Stimulated activated CD8-positive, alpha-beta memory T cell treated with anti-CD3 and anti-CD28 coated beads, Interleukin-4, amount 100 ng/mL, for 4 hours (primary cell): ENCODE measurements at places on chromosomes 12 and 14.

DNA sequence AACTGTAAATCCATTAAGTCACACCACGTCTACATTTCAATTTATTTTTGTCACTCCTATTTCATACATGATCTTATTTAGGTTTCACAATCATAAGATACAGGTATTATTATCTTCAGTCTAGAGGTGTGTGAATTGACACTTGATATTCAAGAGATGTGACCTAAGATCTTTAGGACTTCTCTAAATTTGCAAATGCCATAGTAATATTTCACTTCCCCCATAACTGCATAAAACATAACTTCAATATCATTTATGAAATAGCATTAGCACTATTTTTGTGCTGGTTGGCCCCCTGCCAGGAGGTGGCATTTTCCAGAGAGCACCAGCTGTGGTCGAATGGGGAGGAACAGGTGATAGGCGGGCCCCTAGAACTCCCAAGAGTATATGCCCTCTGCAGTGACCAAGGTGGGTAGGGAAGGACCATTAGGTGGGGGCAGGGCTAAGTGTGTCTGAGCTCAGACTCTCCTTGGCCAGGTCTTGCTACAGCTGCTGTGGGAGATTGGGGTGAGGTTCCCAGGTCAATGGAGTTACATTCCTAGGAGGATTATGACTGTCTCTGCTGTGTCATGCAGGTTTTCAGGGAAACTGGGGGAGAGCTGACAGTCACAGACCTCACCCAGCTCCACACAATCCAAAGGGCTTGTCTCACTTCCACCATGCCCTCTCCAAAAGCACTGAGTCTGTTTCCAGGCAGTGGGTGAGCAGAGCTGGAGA is 49.2 kb upstream of the ERGIC2 start:
- no peak for DNase-seq

- DNase-seq, result no peak
Observed at GRCh38 chr12:60539592-60539991, 943.8 kb downstream of the SLC16A7 start.

DNA sequence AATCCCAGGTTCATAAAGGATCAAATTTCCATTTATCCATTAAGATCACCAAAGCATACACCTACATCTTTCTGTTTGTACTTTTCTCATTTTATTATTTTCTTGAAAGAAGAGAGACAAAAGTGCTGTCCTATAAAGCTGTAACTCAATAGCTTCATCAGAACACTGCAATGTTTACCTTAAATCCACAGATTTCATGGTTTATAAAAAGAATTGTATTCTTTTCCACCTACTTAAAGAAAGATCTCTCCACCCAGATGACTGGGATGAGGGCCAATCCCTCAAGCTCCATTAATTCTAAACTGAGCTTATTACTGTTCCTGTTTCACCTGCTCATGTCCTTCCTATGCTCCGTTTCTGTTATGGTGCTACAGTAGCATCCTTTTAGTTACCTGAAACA is 470.6 kb downstream of the BCAT1 start:
- no peak for DNase-seq

DNA sequence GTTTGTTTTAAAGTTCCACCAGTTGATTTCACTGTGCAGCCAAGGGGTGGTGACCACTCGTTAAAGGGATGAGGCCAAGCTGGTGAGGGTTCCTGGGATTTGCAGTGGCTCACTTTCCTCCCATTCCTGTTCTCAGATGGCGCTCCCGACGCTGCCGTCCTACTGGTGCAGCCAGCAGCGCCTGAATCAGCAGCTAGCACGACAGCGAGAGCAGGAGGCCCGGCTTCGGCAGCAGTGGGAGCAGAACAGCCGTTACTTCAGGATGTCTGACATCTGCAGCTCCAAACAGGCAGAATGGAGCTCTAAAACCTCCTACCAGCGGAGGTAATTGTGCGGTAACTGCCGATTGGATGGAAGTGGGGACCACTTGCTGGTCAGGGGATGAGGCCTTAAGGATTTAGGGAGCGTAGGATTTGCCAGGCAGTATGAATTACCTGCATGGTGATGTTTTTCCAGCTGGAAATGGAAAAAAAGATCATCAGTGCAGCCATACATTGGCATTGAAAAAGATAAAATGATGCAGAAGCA is 2.9 kb downstream of the TCHP start:
- no peak for DNase-seq

- no peak for DNase-seq
Observed at GRCh38 chr12:15165012-15165659, 56.1 kb downstream of the RERG start.

DNA sequence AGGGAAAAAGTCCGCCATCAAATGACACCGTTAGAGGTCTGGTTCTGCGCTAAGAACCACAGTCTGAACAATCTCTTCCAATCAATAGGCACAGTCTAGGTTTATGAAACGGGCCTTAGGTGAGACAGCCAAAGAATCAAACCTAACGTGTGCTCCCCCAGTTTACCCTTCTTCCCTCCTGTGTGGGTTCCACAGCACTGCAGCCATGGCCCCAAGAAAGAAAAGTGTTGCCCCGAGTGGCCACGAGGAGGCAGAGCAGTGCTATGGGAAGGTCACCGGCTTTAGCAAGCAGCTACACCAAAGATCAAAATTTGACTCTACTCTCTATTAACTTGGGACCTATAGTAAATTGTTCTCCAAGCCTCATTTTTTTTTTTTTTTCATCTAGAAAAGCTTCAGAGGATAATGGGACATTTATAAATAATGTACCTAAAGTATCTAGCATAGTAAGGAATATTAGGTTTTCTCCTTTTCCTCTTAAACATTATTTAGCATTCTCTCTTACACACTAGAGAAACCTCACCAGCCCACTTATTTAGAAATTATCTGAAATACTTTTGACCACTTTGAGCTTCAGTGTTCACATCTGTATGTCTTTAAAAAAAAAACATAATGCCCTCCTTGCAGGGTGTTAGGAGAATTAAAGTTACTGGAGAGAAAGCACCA is 70.2 kb upstream of the GPHB5 start:
- DNase-seq, result peak; percentile 13

DNA sequence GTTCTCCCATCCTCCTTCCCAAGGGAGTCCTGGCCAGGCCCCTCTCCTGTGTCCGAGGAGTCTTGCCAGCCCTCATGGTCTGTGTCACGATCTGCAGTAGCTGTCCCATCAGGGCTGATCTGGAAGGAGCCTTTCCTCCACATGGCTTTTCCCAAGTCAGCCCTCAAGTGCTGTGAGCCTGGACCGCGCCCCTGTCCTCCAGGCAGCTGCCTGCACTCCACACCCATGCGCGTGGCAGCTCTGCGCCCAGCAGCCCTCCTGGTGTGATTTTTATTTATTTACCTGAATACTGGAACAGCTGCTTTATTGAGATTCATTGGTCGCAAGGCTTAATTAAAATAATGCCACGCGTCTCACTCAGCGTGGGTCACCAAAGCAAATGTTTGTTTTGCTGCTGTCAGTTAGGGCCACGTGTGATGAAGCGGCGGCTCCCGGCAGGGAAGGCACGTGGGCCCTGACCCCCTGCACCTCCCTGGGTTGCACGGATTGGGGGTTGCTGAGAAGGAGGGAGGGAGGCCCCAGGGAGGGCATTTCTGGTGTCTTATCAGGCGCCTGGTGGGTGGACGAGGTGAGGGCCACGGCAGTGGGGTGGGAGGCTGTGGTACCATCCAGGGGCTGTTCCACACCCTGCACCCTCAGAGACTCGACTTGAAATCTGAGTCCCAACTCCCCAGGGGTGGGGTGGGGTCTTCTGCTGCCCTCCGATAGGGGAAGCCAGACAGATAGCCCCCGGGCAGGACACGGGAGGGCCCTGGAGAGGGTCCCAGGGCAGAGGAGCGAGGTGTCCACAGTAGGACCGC is 206.3 kb upstream of the C14orf180 start:
- DNase-seq, result no peak
